ENCODE measurements at places on chromosomes 5 and 9.

GRCh38 chr9:115262477-115262876 is 144.5 kb upstream of the TNC start:
- DNase-seq = no peak

- no peak for DNase-seq
These were observed 209.4 kb upstream of the MSX2 start for GRCh38 chr5:174514983-174515394.

- no peak for DNase-seq
These were observed 1059.8 kb upstream of the DMAC1 start for GRCh38 chr9:8859416-8859815.

DNA sequence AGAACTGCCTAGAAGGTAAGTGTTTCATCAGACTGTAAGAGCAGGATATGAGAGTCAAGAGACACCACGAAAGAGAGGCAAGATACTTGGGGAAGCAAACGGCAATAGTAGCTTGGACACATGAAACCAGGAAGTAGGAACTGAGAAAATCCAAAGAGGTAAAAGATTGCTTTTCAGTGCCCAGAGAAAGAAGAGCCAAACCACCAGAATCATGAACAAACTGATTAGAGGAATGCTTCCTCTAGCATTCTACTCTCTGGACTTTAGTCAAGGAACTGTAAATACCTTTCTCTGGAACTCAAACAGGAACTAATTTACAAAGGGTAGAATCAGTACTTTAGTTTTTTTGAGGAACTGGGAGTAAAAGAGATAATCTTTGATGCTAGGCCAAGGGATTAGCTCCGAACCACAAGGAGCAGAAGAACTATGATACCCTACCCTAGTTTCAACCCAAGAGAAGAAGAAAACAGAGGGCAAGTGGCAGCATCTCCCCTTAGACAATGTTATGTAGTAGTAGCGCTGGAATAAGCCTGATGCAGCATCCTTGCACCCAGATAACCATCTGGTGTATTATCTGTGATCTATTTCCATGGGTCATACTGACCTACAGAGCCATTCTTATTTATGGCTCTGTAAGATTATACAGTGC is 41.3 kb downstream of the EFCAB9 start:
- DNase-seq = no peak

GRCh38 chr5:181037365-181037861 is 2.7 kb upstream of the BTNL9 start:
- DNase-seq = no peak

- no peak for DNase-seq
These were observed 77.2 kb upstream of the TARS1 start for GRCh38 chr5:33363537-33363936.

- no peak for DNase-seq
These were observed 301.9 kb downstream of the CTNND2 start for GRCh38 chr5:11602298-11602697.

- DNase-seq = no peak
These were observed 95.8 kb upstream of the LMX1B start for GRCh38 chr9:126517833-126518356.

DNA sequence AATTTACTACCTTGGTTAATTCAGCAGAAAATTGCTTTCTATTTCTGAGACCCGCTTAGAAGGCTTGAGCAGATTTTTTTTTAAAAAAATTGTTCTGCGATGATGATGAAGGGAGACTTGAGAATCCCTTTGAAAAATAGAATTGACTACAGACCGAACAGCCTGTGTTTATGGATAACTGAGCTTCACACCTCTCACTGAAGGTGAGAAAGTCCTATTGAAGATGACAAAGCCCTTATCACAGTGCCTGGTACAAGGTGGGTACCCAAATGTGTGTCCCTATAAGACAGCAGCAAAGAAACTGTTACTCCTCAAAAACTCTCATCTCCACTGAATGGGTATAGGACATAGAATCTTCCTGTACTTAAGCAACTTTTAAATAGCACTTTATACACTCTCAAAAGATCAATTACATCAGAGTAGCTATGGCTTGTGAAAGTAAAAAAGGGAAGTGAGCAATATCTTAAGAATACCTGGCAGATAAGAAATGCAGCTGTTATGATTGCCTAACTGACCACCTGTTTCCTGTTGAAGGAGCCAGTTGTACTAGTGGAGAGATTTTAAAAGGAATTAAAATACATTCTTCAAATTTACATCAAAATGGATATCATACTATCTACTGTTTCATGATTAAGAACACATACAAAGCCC is 419.7 kb downstream of the CHSY3 start:
- no peak for DNase-seq

GRCh38 chr9:108049026-108049607 is 559.5 kb upstream of the KLF4 start:
- DNase-seq = no peak

DNA sequence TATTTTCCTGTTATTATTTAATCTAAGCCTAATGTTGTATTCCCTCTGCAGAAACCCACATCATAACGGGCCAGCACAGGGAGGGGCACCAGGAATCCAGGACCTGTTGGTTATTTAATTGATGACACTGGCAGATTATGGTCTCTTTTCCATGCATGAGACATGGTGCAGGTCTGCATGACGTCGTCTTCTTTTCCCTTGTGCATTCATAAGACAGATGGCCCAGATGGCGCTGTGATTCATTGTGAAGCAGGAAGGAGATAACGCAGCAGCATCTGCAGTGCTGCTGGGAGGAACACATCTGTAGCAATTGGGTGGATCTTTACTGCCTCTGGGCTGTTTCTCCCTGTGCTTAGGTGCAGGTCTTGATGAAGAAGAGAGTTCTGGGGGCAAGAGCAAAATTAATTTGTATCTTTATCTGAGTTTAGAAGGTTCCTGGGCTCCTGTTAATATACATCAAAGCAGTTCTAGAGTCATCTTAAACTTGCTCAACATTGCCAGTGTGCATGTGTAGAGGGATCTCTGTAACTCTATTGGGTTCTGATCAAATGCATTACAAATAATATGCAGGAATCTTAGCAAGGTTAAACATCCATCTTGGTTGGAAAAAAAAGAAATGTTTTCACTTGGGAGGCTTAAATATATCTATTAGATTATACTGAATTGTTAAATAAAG is 176.1 kb downstream of the PCSK1 start:
- DNase-seq = no peak

GRCh38 chr9:97510797-97511654 is 9.6 kb downstream of the TMOD1 start:
- no peak for DNase-seq

DNA sequence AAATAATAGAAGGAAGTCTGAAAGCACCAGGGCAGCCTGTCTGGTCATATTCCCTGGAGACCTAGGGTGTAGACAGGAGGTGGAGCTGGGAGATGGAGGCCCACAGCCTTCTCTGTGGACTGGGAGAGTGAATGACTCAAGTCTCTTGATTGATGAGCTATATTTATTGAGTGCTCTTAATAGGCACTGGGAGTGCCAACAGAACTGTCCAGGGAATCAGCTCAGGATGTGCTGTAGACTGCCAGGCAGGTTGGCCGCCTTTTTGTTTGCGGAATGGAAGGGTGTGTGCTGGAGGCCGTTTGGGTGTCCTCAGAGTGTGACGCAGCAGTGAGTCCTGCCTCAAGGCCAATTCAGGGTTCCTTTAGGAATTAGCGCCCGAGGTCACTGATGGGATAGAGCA is 33.4 kb upstream of the POMT1 start:
- no peak for DNase-seq

DNA sequence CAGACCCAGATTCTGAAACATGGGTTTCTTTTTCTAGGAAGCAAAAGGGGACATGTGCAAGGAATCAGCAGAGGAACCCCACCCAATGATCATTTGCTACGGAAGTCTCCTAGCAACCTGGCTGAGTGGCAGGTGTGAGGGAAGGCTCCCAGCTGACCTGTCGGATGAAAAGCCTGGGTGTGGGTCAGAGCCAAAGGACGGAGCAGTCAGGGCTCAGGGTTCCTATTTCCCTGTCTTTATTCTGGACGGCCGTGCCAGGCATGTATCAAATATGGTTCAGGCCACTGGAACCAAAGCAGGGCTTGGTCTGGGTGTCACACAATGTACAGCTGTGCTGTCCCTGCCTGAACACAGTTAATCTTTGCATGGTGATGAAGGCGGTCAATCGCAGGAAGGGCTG is 20.1 kb downstream of the STK10 start:
- no peak for DNase-seq

DNA sequence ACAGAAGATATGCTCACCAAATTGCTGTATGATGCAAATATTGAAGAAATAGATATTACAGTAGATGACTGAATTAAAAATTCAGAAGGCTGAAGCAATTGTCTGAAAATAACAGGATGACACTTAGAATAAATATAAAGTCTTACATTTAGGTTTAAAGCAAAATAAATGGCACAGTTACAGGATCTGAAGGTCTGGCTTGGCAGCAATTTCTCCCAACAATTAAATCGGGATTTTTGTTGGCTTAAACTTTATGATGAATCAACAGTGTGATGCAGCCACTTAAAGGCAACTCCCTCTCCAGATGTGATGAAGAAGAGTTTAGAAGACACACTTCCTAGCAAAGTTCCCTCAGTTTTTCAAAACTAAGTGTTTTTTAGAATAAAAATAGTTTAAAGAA is 80.5 kb downstream of the NREP start:
- no peak for DNase-seq

DNA sequence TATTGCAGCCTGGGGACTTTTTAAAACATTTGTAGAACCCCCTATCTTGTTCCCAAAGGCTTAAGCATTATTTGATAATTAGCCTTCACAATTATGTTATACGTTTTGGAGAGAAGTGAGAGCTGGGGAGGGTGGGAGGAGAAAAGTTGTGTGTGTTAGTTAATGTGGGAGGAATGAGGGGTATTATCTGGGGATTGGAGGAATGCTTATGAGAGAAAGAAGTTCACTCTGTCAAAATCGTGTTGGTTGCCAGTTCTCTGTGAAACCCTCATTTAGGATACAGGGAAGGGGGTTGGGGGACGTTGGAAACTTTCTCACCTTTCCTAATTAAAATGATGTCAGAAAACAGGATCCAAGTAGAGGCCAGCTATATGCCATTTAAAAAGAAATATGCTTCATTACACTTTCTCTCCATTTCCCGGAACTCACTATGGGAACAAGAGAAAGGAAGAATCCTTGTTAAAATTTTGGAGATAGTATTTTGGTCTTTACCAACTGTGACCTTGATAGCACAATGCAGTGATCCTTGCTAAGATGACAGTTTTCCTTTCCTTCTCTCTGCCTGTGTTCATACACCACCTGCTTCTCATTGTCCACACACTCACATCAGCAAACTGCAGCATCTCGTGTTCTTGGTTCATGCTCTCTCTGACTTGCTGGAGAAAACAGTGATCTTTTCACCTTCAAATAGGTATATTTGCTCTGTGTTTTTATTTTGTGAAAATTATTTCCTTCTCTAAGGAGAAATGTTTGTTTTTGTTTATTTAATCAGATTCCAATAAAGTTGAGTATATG is 336.7 kb upstream of the CLINT1 start:
- DNase-seq = no peak

- DNase-seq = no peak
These were observed 420.3 kb downstream of the GABRG2 start for GRCh38 chr5:162487528-162488525.

GRCh38 chr9:79301551-79302391 is 270.0 kb upstream of the TLE4 start:
- no peak for DNase-seq

GRCh38 chr9:6631207-6631512 is 14.4 kb downstream of the GLDC start:
- DNase-seq = no peak

GRCh38 chr9:4490705-4491625 is 697 bp downstream of the SLC1A1 start:
- no peak for DNase-seq

DNA sequence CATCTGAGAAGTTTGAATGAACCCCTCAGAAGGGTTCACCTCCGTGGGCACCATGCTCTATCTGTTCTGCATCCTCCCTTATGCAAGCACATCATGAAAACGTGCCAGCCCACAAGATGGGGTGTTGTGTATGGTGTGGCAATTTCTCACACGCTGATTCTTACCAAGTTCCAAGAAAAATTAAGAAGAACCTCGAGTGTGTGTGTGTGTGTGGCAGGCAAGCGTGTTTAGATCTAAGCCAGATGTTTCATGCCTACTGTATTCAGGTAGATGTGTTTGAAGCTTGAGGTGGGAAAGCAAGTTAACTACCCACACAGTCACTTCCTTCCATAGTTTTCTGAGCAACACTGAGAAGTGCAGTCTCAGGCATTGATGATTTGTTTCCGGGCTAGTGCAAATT is 77.7 kb upstream of the GNA14 start:
- DNase-seq = no peak

DNA sequence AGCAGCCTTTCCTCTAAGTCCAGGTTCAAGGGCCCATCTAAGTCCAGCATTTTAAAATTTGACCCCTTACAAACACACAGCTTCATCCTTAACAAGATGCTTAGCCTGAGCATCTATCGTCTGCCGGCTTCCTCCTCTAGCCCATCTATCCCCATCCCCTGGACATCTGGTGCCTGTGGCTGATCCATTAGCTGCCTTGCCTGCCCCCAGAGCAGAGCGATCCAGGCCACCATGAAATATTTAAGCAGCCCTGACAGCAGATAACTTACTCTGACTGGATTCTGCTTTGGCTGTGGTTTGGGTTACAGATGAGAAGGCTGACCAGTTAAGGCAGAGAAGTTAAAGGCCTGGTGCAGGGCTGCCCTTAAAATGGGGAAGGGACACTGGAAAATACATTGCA is 30.9 kb upstream of the CPEB4 start:
- no peak for DNase-seq

DNA sequence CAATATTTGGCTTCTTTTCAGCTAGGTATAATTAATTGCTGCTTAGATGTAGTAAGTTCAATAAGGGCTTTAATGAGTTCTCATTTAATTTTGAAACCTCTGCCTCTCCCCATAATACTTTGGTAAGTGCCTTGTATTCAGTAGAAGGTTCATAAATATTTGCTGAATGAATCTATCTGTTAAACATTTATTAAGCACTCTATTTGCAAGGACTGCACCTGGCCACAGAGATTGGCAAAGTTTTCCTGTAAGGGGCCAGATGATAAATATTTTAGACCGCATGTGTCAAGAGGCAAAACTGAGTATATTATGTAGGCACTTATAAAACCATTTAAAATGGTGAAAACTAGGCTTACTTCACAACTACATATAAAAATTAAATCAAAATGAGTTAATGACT is 19.0 kb upstream of the GNA14 start:
- no peak for DNase-seq

DNA sequence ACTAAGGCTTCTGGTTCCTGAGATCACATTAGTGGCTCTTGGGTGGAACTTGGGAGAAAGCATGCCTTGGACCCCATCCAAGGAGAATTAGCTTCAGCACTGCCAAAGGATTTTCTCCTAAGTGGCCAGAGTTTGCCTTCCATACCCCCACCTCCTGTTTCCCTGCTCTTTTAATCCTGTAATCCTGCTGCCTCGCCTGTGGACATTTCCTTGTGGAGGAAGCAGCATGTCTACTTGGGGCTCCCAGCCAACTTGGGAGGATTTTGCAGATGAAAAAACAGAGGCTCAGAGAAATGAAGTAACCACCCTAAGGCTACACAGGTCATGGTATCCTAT is 1.6 kb downstream of the ARSI start:
- no peak for DNase-seq

Data from stimulated activated CD4-positive, alpha-beta T cell treated with anti-CD3 and anti-CD28 coated beads, Interleukin-4, amount 100 ng/mL, for 1 hour (primary cell).